ENCODE measurements at places on chromosomes 11 and 22.
A peak's percentile ranks its signal among the peaks of the same experiment; 100 is the strongest.

DNA sequence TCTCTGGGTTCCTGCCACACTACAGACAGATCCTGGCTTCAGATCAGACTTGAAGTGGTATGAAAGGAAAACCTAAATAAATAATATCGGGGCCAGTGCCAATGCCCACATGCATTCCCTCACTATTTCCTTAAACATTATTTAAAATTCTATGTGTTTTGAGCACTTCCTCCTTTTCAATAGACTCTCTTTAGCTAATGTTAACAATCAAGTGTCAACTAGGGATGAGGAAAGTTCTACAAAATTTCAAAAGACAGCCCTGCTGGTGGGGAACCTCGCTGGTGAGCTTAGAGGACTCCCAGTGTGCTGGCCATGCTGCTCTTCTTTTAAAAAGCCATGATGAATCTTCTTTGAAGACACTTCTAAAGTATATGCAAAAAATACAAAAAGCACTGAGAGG lies 87.5 kb downstream of the ENTHD1 start:
- DNase-seq, result no peak

GRCh38 chr22:31229402-31230079 lies 17.4 kb downstream of the LIMK2 start:
- peak; percentile 18 for DNase-seq

DNA sequence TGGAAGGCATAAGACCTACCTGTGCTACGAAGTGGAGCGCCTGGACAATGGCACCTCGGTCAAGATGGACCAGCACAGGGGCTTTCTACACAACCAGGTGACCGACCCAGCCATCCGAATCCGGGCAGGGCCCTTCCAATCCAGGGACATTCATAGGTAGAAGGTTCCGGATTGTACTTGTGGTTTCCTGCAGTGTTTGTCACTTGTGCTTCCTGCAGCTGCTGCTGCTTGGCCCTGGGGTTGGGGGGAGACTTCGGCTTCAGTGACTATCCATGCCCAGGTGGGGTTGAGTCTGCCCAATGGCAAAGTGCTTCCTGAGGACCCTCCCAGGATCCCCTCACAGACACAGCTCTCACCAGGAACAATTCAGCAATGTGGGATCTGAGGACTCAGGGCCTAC lies 2.2 kb downstream of the APOBEC3A start:
- DNase-seq, result no peak

- peak; percentile 5 for DNase-seq
These were observed 205.0 kb downstream of the FAM76B start for GRCh38 chr11:95584589-95584988.

DNA sequence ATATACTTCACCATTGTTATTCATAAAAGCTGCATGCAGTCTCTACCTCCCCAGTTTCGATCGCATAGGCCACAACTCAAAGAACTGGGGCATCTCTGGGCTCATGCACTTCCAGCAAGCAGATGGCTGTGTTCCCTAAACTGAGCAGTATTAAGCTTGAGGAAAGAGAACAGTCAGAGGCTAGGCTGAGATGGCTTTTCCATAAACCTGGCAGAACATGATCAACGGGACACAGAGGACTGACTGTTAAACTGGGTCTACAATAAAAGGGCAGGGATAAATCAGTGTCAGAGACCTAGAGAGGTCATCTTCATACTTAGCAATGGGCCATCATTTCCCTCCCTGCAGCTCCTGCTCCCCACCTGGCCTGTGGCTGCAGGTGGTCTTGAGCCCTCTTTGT lies 171.0 kb upstream of the NECTIN1 start:
- DNase-seq, result no peak

GRCh38 chr11:62497132-62497801 lies 49.3 kb downstream of the AHNAK start:
- DNase-seq, result no peak

GRCh38 chr11:27100534-27100933 lies 59.9 kb downstream of the BBOX1 start:
- no peak for DNase-seq

GRCh38 chr22:24683691-24684090 lies 80.7 kb downstream of the GGT1 start:
- DNase-seq, result no peak

GRCh38 chr11:128467610-128468041 lies 119.7 kb downstream of the ETS1 start:
- DNase-seq, result peak; percentile 71

- DNase-seq, result no peak
These were observed 104.2 kb upstream of the DRD2 start for GRCh38 chr11:113579292-113579940.

DNA sequence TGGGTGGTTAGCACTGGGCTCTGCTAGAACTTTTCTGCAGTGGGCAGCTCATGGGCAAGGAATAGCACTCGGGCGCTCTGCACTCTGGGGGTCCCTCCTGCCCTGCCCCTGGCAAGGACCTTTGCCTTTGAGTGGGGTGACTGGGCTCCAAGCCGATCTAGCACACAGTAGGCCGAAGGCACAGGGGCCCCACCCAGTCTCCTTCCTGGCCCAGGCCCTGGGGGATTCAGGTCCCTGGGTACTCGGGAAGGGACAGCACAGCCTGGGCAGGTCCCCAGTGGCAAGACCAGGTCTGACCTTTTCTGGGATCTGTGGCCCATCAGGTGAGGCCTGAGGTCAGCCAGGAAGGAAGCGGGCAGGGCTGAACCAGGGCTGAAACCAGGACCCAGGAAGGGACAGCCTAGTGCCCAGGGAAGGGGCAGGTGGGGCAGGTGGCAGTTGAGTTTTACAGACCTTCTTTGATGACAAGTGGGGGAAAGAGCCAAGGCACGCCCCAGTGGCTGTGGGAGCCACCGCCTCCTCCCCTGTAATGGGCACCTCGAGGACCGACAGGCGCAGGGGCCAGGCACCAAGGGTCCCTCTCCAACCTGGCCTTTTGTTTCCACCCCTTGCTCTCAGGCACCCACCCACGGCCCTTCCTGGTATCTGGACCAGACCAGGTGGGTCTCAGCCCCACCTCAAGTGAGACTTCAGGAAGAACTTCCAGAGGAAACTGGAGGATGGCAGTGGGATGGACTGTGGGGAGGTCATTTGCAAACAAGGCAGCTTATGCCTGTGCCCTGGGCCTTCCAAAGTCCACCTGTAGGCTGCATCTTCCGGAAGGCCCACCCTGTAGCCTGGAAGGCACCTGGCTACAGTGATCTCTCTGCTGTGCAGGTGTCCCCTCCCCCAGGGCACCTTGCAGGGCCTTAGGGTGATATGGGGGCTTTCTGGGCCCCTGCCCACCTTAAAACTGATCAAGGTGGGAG lies 883 bp upstream of the AIFM3 start:
- no peak for DNase-seq

GRCh38 chr11:8586184-8586583 lies 7.8 kb downstream of the STK33 start:
- no peak for DNase-seq

DNA sequence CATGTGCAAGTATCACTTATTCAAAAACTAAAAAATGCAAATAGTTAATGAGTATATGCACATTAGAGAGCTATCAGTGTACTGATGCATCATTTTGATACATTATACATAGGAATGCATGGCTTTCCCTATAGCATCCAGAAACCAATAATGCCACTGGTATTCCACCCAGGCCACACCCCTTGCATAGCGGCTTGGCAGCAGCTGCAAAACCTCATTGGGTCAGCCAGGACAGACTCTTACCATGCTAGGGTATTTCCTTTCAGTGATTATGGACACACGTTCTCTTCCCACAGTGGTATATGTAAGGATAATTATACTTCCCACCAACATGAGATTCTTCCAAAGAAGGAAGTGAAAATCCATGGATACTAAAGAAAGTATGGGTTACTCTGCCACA lies 145.9 kb upstream of the PITPNB start:
- no peak for DNase-seq

- DNase-seq, result no peak
These were observed 112.3 kb upstream of the GRK3 start for GRCh38 chr22:25452116-25452700.

DNA sequence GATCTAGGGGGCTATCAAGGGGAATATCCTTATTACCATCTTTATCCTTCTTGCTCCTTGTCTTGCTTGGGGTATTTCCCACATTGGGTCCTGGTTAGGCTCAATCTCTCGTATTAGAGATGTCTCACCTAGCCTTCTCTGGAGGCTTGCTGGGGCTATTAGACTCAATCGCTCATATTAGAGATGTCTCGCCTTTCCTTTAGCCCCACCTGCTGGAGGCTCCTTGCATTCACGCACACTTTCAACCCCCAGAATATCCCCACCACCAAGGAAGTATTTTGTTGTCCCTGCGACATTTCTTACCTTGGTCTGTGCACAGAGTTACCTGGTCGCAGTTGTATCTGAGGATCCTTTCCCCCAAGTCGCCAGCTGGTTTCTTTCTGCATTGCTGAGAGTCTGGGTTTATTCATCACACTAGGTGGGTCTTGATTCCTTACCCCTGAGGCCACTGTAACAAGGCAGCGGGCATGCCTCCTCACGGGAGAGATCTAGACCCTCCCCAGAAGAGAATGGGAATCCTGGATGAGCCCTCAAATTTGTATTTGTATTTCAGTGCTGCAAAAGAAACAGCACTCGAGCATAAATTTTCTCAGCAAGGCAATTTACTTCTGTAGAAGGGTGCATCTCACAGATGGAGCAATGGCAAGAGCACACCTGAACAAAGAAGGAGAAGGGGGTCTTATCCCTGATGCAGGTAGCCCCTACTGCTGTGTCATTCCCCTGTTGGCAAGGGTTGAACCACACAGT lies 15.9 kb upstream of the HYLS1 start:
- peak; percentile 28 for DNase-seq

DNA sequence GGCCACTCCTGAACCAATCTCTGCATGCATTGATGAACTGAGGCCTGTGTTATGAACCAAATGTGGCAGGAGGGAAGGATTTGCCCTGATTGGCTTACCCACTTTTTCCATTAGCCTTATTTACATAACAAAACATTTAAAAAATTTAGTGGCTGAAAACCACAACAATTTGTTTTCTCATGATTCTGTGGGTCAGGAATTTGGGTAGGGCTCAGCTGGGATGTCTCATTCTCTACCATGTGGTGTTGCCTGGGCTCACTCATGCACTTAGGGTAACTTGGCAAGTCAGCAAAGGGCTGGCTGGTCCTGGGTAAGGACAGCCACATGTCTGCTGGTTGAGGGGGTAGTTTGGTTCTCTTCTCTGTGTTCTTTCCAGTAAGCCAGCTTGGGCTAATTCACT lies 35.1 kb upstream of the CYP2R1 start:
- DNase-seq, result no peak

DNA sequence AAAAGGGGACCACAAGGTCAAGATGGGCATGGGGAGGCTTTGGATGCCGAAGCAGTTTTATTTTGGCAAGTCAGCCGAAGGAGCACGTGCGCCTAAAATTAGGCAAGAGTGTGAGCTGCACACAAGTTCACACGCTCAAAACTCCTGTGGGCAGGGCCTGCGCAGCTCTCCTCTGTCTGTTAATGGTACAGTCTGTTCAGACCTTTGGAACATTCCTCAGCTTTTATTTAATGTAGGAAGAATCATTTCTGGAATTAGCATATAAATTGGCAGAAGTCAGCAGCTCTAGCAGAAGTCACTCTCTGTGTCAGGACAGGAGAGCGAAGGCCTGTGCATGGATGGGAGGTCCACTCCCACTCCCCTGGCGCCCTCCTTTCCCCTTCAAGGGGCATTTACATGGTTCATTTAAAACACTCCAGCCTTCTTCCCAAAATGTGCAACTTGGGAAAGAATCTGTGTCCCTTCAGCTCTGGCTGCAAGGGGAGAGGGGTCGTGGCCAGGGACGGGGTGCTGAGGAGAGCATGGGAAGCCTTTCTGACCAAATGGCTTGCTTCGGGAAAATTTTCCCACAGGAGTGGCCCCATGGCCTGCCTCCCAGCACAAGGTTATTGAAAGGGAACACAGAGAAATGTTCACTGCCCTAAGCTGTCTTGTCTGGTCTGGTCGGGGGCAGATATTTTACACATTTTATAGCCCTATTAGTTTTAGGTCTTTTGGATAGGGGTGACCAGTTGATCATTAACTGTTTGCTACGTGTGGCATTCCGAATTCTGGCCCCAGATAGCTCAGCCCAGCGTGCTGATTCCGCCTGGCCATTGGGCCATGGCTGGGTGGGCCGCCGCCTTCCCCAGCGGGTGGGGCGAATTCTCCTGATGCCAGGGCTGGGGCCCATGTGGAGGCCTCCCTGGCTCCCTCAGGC lies 43.9 kb upstream of the SMIM38 start:
- no peak for DNase-seq

DNA sequence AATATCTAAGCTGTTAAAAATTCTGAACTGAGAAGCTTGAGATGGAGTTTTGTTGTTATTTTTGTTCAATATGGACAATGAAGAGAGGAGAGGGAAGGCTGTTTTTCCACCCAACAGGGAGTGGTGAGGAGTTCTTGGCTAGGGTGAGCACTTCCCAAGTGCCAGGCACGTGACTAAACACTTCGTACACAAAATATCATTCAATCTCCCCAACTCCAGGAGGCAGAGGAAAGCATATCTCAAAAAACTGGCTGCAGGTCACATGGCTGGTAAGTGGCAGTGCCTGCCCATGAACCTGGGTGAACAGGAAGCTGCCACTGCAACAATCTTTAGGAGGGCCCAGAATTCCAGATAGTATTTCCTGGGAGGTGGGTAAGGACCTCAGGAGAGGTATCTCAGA lies 11.6 kb downstream of the ELF5 start:
- DNase-seq, result no peak

DNA sequence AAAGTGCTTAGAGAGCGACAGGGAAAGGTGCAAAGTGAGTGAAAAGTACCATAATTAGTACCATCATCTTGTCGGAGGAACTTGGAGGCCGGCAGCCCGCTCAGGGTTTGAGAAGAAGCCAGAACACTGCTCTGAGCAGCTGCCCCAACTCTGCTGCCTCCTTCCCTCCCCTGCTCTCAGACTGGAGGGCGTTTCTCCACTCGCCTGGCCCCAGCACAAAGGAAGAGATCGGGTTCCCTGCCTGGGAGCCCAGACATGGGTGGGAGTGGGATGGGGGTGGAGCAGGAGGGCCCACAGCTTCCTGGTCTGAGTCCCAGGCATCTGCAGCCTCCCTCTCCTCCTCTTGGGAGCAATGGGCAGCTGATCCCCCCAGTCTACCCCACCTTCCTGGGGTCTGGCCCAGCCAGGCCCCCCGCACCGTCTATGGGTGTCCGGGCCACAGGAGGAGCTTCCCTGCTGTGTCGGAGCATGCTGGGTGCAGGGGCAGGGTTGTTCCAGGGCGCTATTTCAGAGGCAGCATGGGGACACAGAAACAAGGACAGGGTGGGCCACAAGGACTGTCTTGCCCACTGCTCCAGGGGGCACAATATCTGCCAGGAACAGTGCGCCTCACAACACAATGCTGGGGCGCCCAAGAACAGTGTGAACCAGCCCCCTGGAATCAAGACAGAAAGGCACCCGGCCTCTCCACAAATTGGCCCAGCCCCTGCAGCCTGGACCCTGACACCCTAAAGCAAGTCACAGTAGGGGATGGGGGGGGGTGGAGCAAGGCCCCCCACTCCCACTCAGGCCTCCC lies 4.8 kb downstream of the LIF start:
- DNase-seq, result no peak
